ENCODE measurements at places on chromosomes 16 and 17.

- DNase-seq: no peak
Observed at GRCh38 chr16:53291757-53292392, 142.4 kb upstream of the RBL2 start.

- DNase-seq: no peak
Observed at GRCh38 chr16:3520841-3521240, 20.0 kb downstream of the CLUAP1 start.

- DNase-seq: no peak
Observed at GRCh38 chr16:54241525-54241924, 45.1 kb downstream of the IRX3 start.

DNA sequence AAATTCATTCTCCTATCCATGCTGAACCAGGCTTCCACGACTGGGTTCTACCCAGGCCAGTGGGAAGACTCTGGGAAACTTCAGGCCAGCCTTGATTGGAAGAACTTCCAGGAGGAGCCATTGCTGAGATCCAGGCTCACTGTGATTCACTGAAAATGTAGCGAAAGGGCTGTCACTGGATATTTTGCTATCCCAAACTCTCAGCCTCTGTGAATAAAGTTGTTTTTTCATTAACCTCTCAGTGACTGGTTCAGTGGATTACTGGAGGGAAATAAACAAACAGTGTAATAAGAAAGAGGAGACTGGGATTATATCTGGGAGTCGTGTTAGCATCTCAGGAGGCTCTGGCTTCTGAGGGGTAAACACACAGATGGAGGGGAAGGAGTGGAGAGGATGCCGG, 3.1 kb downstream of the FOXL1 start:
- DNase-seq: no peak

DNA sequence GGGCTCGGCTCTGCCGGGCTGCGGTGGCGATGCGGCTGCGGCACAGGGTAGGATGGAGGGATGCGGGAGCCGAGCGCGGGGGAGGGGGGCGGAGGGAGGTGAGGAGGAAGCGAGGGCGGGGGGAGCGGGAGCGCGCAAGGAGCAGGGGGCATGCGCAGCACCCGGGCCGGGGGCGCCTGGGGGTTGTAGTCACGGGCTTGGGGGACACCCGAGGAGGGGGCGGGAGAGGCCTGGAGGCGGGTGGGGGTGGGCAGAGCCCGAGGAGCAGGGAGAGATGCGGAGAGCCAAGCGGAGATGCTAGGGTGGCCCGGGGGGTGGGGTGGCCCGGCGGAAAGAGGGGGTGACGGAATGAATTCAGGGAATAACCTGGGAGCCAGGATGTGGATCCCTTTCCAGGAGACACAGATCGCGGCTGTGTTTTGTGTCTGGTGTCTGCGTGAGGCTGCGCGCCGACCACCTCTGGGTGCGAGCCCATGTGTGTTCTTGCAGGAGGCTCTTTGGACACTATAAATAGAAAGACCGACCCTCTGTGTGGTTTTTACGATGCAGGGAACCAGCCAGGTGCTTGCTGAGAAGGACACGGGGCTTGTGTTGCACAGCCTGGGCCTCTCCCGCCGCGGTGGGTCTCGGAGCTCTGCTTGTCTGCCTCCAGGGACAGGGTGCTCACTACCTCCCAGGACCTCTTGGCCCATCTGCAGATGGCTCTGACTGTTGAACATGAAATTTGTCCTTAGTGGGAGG, at the start of gene STX1B:
STX1B (minus strand) TSS at position 54 of the 741 bp plus-strand sequence. CDS start 242 bp downstream, outside the sequence.
- no peak for DNase-seq

GRCh38 chr16:28981517-28981916, 3.3 kb upstream of the LAT start:
- peak; percentile 60 for DNase-seq
